ENCODE measurements at places on chromosomes 3 and 15. TPM values are rescaled to one million over a fixed set of nuclear protein-coding genes. Genes with fewer than 3 reads are reported as not detected.

GRCh38 chr3:14802381-14802731, 16.4 kb upstream of the FGD5 start:
- peaks cover 32% of the 10 kb centered on the region for H3K27me3 ChIP-seq
- DNase-seq: no peak
- H3K4me1 ChIP-seq: peaks cover 13% of the 10 kb centered on the region
- H3K36me3 ChIP-seq: no peaks in the 10 kb centered on the region

- no peak overlapping the region for H3K4me3 ChIP-seq
- H3K27me3 ChIP-seq: no peaks in the 10 kb centered on the region
- H3K36me3 ChIP-seq: no peaks in the 10 kb centered on the region
- no peak overlapping the region for H3K27ac ChIP-seq
These were observed 21.6 kb upstream of the PLXNA1 start for GRCh38 chr3:126961191-126961790.

- no peak overlapping the region for H3K4me3 ChIP-seq
- no peak for DNase-seq
- peaks cover 36% of the 10 kb centered on the region for H3K36me3 ChIP-seq
- H3K27ac ChIP-seq: peak overlapping the region; percentile 24
- H3K4me1 ChIP-seq: peaks cover 65% of the 10 kb centered on the region
These were observed 37.0 kb downstream of the ATP8B4 start for GRCh38 chr15:50082066-50082465.

GRCh38 chr15:62641825-62642224, 400.7 kb upstream of the TPM1 start:
- DNase-seq: peak; percentile 31
- H3K27me3 ChIP-seq: peaks cover 19% of the 10 kb centered on the region
- no peaks in the 10 kb centered on the region for H3K36me3 ChIP-seq
- H3K4me1 ChIP-seq: peaks cover 7% of the 10 kb centered on the region
- H3K27ac ChIP-seq: no peak overlapping the region

DNA sequence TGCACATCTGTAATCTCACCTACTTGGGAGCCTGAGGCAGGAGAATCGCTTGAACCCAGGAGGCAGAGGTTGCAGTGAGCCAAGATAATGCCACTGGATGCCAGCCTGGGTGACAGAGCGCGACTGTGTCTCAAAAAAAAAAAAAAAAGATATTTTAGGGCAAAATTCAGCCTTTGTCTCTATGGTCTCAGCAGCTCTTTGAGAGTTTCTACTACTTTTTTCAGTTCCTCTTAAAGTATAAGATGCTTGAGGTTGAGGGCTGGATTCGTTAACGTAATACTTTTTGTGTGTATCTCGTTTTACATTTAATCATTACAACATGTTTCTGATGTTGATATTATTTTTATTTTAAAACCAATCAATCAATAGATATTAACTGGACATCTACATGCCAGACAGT, 381.2 kb upstream of the TBL1XR1 start:
- H3K27me3 ChIP-seq: no peaks in the 10 kb centered on the region
- H3K36me3 ChIP-seq: no peaks in the 10 kb centered on the region

DNA sequence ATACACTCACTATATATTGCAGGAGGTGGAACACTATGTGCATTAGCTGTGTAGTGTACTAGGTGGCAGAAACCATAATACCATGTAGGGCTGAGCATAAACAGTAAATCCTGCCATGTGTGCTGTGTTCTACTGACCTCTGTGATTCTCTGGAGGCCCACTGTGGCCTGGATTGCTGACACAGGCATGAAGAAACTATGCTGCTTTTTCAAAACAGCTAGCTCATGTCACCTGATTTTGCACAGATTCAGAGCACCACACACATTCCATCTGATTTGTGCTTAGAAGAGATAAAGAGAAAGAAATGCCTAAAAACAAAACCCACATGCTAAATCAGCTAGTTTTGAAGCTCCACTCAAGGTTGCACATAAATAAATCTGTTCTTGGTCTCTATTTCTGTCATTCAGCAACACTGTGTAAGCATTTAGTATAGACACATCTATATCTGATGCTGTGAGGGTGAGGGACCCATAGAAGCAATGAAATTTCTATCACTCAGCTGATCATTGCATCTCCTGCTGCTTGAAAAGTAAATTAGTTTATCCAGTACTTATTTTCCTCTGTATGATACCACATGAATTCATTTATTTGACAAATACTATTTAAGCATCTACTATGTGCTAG, 1007.7 kb upstream of the SEMA6D start:
- no peak overlapping the region for H3K4me3 ChIP-seq
- no peak for DNase-seq
- no peaks in the 10 kb centered on the region for H3K4me1 ChIP-seq
- H3K27ac ChIP-seq: no peak overlapping the region

DNA sequence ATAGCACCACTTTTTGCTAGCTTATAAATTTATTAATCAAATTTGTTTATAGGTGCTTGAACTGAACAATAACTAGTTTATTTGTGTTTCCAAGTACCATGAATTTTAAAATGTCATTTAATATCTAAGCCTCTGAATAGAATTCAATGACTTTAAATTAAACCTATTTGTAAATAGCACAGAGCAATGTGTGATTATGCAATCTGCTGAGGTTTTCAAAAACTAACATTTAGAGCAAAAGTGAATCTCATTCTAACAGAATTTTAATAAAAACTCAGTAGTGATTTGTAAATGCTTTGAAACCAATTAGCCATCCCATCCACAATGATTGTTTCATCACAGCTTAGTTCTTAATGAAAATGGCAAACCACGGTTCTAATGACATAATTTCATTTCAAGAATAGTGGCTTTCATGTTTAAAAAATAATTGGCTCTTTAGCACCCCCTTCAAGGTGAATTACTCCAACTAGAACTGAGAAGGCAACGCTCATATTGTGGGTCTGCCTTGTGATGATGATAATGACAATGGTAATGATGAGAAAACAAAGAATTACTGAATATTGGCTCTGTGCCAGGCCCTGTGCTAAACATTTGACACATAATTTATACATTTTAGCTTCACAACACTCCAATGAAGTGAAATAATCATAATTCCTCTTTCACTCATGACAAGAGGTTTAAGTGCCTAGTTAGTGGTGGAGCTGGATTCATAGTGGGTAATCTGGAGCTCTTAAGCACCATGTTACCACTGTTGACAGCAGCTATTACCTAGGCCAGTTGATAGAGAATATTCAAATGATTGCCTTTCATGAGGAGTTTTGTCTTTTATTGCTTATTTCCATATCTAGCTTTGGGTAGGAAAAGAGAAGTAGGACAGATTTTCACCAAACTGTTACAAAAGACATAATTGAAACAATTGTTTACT, 145.7 kb downstream of the RBMS3 start:
- DNase-seq: no peak
- no peaks in the 10 kb centered on the region for H3K27me3 ChIP-seq
- H3K27ac ChIP-seq: no peak overlapping the region
- H3K36me3 ChIP-seq: no peaks in the 10 kb centered on the region
- no peak overlapping the region for H3K4me3 ChIP-seq

DNA sequence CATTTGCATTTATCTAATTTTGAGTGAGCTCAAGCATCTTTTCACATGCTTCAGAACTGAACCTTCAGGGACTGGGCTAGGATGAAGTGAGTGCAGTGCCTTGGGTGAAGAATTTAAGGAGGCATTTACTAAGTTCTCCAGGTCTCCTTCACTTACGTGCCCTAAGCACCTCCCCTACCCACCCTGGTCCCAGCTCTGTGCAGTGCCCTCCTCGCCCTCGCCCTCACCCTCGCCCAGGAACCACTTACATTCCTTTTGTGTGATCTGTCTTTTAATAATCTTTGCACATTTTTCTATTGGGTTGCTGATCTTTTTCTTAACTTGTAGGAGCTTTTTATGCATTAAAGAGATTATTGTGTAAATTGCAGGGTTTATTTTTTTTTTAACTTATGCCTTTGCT, 322.6 kb downstream of the THSD4 start:
- peaks cover 15% of the 10 kb centered on the region for H3K27me3 ChIP-seq
- H3K36me3 ChIP-seq: no peaks in the 10 kb centered on the region
- H3K4me1 ChIP-seq: no peaks in the 10 kb centered on the region

- H3K27ac ChIP-seq: no peak overlapping the region
- no peaks in the 10 kb centered on the region for H3K4me1 ChIP-seq
- no peak for DNase-seq
- no peaks in the 10 kb centered on the region for H3K27me3 ChIP-seq
- no peak overlapping the region for H3K4me3 ChIP-seq
- H3K36me3 ChIP-seq: no peaks in the 10 kb centered on the region
These were observed 239.1 kb upstream of the GADL1 start for GRCh38 chr3:31133541-31133940.

Gene MORC1
- total RNA-seq: not detected

Gene PAK6
- total RNA-seq: 2.9 TPM

Gene CEMIP
- total RNA-seq: 0.50 TPM

Gene XYLB
- 3.8 TPM for total RNA-seq

Gene SLC22A13
- total RNA-seq: 1.3 TPM

Gene LOXL1
- total RNA-seq: 4.3 TPM

Gene DCUN1D1
- total RNA-seq: 55.9 TPM
